ENCODE measurements at places on chromosomes 6 and 20.

DNA sequence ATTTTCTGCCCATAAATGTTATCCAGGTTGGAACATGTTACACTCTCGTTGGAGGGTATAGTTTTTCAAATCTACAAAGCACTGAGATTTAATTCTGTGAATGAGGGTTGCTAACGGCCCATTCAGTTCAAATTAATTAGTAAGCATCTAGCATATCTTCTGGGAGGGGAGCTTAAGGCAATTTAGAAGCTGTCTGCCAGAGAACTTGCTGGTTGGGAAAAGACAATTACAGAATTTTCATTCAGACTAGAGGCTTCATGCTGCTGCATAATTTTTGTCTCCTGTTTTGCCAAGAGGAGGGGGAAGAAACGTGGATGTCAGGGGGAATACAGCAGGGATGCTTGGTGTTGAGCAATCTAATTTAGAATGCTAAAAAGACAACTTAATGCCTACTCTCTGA lies 268.3 kb upstream of the FAM83B start:
- no peak for DNase-seq

GRCh38 chr6:5084781-5085647 lies at the start of gene PPP1R3G:
TSS of gene PPP1R3G (plus strand) at chr6:5085341. CDS start at chr6:5085486, 145 bp downstream.
- DNase-seq: no peak

- no peak for DNase-seq
Observed at GRCh38 chr20:10002866-10003265, 31.9 kb upstream of the ANKEF1 start.

DNA sequence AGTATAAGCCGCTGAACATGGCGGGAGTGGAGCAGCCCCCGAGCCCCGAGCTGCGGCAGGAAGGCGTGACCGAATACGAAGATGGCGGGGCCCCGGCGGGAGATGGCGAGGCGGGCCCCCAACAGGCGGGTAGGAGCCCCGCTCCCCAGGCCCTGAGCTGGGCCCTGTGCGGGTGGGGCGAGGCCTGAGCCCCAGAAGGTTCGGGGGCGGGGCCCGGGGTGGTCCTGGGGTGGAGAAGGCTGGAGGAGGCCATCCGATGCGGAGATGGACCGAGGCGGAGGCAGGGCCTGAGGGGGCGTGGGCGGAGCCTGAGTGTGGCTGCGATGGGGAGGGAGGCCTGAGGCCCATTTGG lies 7.1 kb downstream of the L3MBTL1 start:
- no peak for DNase-seq

DNA sequence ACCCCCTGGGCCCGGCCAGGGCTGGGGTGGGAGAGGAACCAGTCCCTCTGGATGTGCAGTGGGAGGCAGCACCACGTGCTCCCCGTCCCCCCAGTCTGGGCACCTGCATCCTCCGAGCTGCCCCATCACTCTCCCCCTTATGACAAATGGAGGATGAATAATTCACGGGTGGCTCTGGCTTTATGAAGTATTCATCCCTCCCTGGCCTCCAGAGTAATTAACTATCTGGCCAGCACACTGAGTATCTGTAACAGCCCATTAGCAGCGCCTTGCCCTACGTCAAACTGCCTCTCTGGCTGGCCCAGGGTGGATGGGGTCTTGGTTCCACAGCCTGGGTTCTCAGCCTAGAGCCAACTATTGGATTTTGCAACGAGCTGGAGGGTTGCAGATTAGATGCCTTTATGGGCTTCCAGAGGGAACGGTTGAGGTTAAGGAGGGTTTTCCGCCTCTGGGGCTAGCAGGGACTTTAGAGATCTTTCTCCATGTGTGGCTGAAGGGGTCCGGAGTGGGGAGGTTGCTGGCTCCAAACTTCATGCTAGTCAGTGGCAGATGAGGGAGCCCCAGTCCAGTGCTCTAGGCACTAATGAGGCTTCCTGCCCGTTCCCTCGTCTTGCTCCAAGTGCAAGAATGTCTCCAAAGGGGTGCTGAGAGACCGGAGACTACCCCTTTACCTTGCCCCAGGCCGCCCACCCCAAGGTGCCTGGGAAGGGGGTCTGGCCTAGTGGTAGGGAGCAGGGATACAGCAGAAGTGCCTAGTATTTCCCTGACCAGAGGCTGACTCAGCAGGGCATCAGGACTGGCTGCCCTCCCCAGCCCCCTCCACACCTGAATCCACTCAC lies 53.5 kb upstream of the MLN start:
- no peak for DNase-seq

- no peak for DNase-seq
Observed at GRCh38 chr6:82506526-82506925, 142.9 kb downstream of the TPBG start.

DNA sequence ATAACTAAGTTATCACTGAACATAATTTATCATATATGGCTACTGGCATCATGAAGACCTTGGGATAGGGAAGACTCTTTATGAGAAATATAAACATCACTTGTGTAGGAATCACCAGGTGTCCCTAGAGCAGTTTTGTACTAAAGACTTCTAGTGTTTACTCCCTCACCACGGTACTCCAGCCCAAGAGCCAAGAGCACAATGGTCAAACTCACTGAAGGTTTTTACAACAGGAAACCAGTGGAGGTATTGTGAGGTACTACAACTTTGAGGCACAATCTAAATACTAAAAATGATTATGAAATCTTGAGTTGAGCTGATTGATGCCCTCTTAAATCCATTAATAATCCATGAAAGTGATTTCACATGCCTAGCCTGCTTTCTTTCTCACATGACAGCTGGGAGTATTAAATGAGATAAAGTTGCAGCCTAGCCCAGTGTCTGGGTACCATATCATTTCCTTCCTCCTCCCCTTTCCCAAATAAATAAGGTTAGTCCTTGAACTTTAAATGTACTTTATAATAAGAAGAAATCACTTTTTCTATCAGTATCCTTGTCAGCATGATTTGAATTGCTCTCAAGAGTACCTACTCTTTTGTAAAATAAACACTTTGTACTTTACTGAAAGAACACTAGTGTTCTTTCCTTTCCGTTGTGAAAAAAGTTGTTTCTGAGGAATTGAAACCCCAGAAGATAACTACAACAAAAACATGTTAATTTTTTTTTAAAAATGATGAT lies 26.5 kb downstream of the GLO1 start:
- no peak for DNase-seq

DNA sequence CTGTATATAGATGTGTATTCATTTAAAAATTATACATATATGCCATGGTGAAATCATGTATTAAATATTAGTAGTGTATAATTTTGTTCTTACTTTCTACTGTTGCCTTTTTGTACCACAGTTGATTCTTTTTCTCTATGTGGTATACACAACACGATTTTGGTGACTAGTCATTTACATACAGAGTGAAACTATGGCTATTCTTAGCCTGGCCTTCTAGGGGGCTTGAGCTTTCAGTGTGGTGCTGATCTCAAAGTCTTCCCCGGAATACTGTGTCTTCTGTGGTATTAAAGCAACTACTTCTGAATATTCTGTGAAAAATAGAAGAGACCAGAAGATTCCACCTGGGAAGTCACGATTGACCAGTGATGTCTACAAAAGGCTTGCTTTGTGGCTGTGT lies 301.9 kb downstream of the UTRN start:
- no peak for DNase-seq

DNA sequence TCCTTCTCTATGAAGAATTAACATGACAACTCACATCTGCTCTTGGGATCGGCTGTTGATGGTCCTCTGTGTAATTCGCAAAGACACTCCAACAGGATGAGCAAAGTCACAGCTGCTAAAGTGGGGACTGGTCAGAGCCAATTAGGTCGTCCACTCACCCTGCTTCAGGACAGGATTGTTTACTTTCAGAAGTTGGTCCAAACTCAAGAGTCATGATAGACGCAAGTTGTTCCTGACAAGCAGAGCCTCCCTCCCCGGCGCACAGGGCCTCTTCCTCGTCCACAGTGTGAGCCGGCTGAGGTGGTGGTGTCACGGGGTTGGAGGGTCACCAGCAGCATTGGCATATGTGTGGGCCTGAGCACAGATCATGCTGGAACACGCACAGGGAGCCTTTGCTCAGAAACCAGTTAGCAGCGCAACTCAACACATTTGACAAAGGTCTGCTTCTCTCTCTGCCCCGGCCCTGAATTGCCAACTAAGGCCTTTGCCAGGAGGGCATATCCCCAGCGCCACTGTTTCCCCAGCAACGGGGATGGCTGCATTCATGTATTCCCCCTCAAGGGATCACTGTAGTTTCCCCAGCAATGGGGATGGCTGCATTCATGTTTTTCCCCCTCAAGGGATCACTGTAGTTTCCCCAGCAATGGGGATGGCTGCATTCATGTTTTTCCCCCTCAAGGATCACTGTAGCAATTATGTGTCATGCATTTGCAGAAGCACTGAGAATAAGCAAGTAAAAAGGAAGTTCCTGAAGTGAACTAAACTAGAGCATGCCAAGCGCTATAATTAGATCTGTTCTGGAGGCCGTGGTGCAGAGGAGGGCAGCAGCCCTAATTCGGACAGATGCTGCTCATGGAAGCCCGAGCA lies 111.7 kb downstream of the THBS2 start:
- peak; percentile 91 for DNase-seq

DNA sequence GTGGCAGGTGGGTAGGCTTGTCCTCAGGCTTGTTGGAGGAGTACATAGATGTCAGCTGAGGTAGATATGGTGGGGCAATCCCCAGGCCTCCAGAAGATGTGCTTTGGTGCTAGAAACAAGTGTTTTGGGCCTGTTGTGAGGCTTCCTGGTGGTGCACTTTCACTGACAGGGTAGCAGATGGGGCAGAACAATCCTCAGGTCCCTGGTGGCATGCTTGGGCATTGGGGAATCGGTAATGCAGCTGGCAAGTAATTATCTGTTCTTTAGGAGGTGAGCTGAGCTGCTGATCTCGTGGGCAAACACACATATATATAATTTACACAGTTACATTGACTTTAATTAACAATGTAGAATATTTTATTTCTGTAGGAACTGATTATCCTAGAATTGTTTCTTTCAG lies 458.7 kb downstream of the BMP2 start:
- DNase-seq: no peak

DNA sequence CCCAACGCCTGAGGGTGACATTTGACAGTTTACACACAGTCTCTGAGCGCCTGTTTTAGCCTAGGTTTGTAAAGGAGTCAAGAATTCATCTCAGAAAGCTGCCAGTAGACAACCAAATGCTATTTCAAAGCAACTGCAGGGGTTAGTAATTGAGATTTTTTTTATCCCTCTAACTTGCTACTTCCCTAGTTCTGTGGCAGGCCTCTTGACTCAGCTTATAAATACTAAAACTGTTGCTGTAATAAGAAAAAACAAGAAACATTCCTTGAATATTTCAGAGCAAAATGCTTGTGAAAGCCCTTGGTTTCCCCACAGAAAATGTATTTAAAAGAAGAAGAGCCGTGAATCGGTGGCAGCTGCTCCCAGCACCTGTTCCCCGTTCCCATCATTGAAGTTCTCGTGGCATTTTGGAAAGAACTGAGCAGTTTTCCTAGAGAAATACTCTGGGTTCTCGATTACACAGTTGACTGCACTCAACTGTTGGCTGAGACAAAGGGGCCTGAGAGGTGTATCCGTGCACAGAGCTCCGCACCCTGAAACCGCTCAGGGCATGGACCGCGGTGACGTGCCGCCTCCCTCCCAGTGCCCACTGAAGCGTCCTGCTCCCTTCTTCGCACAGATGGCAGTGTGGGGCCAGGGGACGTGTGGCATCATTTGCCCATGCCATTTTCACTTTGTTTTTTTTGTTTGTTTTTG lies 20.9 kb downstream of the DLL1 start:
- DNase-seq: no peak

DNA sequence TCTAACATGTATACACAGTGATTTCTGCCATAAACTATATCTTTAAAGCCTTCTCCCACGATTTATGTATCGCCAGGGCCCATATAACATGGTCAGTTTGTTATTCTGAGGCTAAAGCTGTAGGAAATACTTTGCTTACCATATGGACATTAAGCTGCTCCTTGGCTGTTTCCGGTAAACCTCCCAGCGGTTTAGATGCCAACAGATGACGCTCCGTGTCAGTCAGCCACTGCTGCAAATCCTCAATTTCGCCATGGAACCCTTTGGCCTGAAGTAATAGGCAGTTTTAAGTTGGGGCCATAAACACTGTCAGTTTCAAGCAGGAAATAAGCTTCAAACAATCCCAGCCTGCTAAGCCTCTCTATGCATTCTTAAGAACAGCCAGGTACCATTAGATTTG lies 145.4 kb downstream of the DST start:
- no peak for DNase-seq

DNA sequence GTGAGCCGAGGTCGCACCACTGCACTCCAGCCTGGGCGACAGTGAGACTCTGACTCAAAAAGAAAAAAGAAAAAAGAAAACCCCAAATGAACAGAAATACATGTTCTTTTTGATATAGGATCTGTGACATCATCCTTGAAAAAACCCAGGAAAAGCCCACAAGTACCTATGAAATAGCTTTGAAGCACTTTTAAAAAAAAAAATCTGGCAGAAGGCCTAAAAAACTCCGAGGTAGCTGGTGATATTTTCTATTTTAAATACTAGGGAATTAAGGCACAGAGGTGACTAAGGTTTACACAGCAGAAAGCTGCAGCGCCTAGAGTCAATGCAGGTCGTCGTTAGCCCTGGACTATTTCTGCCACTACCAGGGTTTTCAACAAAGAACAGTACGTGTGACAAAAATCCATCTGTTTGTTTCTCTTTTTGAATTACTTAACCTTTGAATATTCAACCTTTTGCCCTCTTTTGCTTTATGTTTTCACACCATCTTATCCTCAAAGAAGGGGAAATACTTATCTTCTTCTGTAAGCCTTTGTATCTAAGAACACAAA lies 39.4 kb upstream of the EEF1A1 start:
- DNase-seq: no peak
